ENCODE measurements at places on chromosomes 5 and 9. TPM values are rescaled to one million over a fixed set of nuclear protein-coding genes. Genes with fewer than 3 reads are reported as not detected.

DNA sequence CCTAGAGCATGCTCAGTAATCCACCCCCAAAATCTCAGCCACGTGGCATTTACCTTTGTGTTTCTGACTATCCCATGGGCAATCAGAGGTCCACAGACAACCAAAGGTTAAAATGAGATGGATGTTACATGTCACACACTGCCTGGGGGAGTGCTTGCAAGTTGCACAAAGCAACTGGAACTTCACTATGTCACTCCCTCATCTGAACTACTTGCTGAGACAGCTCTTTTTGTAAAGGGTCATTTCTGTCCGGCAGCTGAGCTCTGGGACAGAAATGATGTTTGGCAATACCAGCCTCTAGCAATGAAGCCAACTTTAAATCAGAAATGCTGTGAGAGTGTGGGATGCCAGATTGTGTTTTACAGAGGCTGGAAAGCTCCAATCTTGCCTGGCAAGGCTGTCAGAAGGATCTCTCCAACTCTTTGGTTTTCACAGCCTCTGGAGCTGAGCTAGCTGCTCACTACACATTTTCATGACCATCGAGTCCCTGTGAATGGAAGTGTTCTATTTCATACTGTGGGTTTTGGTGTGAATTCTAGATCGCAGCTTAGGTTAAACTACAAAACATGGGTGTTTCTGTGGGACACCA lies 66.3 kb upstream of the TMEM215 start:
- no peaks in the 10 kb centered on the region for H3K36me3 ChIP-seq
- H3K27me3 ChIP-seq, result no peaks in the 10 kb centered on the region
- no peak for DNase-seq
- H3K4me1 ChIP-seq, result no peaks in the 10 kb centered on the region

DNA sequence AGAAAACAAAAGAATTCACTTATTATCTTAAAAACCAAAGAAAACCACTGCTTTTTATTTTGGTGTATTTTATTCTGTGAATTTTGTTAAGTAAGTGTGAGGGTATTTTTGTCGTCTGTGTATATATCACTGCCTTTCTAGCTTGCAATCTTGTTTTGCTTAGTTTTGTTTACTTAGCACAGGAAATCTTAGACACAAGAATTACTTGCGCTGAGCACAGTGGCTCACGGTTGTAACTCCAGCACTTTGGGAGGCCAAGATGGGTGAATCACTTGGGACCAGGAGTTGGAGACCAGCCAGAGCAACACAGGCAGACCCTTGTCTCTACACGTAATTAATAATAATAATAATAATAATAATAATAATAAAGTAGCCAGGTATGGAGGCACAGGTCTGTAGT lies 230.3 kb downstream of the PAPPA start:
- no peaks in the 10 kb centered on the region for H3K36me3 ChIP-seq
- peaks cover 11% of the 10 kb centered on the region for H3K4me1 ChIP-seq
- no peaks in the 10 kb centered on the region for H3K27me3 ChIP-seq
- no peak overlapping the region for H3K4me3 ChIP-seq
- DNase-seq, result no peak
- no peak overlapping the region for H3K27ac ChIP-seq

- no peak for DNase-seq
- H3K27me3 ChIP-seq, result no peaks in the 10 kb centered on the region
- no peaks in the 10 kb centered on the region for H3K36me3 ChIP-seq
- no peak overlapping the region for H3K27ac ChIP-seq
- H3K4me3 ChIP-seq, result no peak overlapping the region
- H3K4me1 ChIP-seq, result no peaks in the 10 kb centered on the region
Measured at GRCh38 chr5:179355976-179356974, 11.0 kb upstream of the ADAMTS2 start.

- no peaks in the 10 kb centered on the region for H3K4me1 ChIP-seq
- no peak overlapping the region for H3K4me3 ChIP-seq
- no peaks in the 10 kb centered on the region for H3K36me3 ChIP-seq
Measured at GRCh38 chr9:15977438-15977837, 424.6 kb downstream of the CCDC171 start.

DNA sequence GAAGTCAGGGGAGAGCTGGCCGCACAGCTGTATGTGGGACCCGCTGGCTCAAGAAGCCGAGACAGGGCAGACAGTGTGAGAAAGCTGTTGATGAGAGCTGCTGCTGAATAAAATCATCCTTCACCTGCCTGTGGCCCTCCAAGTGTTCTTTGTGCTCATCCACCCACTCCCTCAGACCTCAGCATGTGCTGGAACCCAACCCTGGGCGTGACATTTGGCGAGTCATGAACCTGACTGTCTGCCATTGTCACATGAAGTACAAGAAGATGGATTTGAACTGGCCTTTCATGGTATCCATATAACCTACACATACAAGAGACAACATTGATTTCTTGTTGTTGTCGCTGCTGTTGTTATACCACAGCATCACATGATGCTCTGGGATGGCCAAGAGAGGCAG lies 139.7 kb upstream of the PLCXD3 start:
- H3K4me1 ChIP-seq, result no peaks in the 10 kb centered on the region
- H3K27me3 ChIP-seq, result no peaks in the 10 kb centered on the region
- no peak overlapping the region for H3K27ac ChIP-seq
- H3K4me3 ChIP-seq, result no peak overlapping the region
- no peaks in the 10 kb centered on the region for H3K36me3 ChIP-seq
- DNase-seq, result no peak

DNA sequence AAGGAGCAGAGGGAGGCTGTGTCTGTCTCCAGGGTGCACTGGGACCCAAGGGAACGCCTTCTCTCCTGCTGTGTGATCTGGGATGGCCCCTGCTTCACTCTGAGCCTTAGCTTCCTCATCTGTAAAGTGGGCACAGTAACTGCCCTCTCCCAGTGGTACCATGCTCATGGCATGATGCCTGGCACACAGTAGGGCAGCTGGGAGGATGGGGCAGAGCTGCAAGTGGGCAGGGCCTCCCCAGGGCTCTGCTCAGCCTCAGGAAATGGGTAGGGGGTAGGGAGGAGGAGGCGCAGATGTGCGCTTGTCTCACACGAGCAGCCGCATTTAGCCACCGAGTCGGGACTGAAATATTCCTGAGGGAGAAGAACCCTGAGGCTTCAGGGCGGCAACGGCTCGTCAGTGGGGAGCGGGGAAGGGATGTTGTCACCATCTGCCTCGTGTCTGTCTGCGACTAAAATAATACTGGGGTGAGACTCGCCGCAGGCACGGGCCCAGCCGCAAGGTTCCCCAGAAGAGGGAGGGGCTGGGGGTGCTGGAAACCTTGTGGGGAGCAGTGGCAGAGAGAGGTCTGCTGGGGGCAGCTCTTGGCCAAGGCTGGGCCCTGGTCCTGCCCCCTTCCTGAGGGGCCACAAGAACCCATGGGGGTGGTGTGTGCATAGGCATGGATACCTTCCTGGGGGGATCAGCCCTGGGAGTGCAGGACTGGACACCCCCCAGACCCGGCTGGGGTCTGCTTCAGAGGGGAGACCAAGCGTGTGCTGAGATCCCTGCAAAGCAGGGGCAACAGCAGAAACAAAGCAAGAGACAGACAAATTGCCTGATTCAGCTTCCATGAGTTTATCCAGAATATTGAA lies 55.2 kb upstream of the PSD2 start:
- no peak overlapping the region for H3K27ac ChIP-seq
- H3K4me3 ChIP-seq, result no peak overlapping the region
- no peaks in the 10 kb centered on the region for H3K36me3 ChIP-seq
- H3K4me1 ChIP-seq, result peaks cover 10% of the 10 kb centered on the region

GRCh38 chr9:34971146-34971811 lies 13.2 kb downstream of the PHF24 start:
- no peaks in the 10 kb centered on the region for H3K27me3 ChIP-seq
- DNase-seq, result no peak
- H3K27ac ChIP-seq, result no peak overlapping the region
- no peak overlapping the region for H3K4me3 ChIP-seq
- no peaks in the 10 kb centered on the region for H3K36me3 ChIP-seq
- H3K4me1 ChIP-seq, result no peaks in the 10 kb centered on the region

DNA sequence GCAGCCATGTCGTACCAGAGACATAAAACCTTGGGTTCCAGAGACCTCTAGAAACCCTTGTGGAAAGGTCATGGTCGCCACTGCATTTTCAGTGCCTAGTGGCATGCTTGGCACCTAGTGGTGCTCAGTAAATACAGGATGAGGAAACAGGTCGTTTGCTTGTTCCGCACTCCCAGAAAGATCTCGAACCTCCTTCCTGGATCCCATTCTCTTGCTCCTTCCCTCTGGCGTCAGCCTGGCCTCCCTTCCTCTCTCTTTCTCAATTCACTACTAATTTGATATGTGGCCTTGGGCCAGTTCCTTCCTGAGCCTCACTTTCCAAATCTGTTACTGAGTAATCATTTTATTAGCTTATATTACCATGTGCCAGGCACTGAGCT lies 4.4 kb downstream of the NDST1 start:
- DNase-seq, result no peak
- H3K4me1 ChIP-seq, result no peaks in the 10 kb centered on the region
- no peaks in the 10 kb centered on the region for H3K27me3 ChIP-seq
- no peaks in the 10 kb centered on the region for H3K36me3 ChIP-seq
- H3K27ac ChIP-seq, result no peak overlapping the region

The ACTBL2 gene
- total RNA-seq, result not detected

- H3K4me3 ChIP-seq, result peak overlapping the region; percentile 2
- no peaks in the 10 kb centered on the region for H3K36me3 ChIP-seq
- no peak for DNase-seq
- H3K4me1 ChIP-seq, result peaks cover 97% of the 10 kb centered on the region
Measured at GRCh38 chr9:38017149-38017884, 51.7 kb downstream of the SHB start.

The CD72 gene
- total RNA-seq, result 7.8 TPM

The NR6A1 gene
- total RNA-seq, result 3.1 TPM

- no peak overlapping the region for H3K4me3 ChIP-seq
- H3K36me3 ChIP-seq, result no peaks in the 10 kb centered on the region
- no peaks in the 10 kb centered on the region for H3K4me1 ChIP-seq
- H3K27ac ChIP-seq, result no peak overlapping the region
- no peaks in the 10 kb centered on the region for H3K27me3 ChIP-seq
Measured at GRCh38 chr5:33227247-33227646, 213.5 kb upstream of the TARS1 start.

DNA sequence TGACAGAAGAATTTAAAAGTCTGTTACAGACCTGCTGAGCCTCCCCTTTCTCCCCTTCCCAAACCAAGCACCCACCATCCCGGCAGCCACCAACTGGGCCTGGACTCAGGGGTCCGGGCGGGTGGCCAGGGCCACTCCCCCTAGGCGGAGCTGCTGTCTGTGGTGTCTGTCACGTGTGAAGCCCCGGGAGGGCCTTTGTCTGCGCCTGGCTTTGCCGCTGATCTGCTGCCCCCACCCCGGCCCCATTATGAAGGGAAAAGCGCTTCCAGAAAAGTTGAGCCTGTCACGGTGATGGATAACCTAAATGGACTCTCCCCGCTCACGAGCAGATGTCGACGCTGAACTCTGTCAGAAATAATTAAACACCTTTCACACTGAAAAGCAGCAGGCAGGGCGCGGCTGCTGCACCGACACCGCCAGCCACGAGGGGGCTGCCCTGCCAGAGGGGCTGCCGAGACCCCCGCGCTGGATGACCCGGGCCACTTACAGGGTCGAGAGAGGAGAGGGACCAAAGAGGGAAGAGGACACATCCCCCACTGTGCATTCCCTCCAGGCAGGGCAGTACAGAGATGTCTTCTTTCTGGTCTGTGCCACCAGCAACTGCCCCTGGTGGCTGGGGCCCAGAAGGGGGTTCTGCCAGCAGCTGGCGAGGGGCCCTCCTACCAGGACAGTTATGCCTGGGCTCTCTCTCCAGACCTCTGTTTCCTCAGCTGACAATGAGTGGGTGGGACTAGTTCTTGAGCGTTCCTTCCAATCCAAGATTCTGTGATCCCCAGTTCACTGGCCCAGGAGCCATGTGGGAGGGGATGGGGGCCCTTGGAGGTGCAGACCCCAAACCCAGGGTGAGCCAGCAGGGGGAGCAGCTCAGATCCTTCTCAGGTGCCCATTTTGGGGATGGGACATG lies 36.0 kb upstream of the BARHL1 start:
- peak; percentile 78 for DNase-seq
- no peaks in the 10 kb centered on the region for H3K36me3 ChIP-seq
- no peaks in the 10 kb centered on the region for H3K27me3 ChIP-seq
- H3K4me3 ChIP-seq, result peak overlapping the region; percentile 61

The SOX30 gene
- total RNA-seq, result not detected

GRCh38 chr5:159324986-159325385 lies 5.3 kb downstream of the IL12B start:
- no peak overlapping the region for H3K4me3 ChIP-seq
- H3K27me3 ChIP-seq, result no peaks in the 10 kb centered on the region
- H3K36me3 ChIP-seq, result no peaks in the 10 kb centered on the region

GRCh38 chr9:35903049-35903448 lies 3.0 kb upstream of the HRCT1 start:
- no peak overlapping the region for H3K4me3 ChIP-seq
- no peaks in the 10 kb centered on the region for H3K27me3 ChIP-seq
- H3K36me3 ChIP-seq, result no peaks in the 10 kb centered on the region

DNA sequence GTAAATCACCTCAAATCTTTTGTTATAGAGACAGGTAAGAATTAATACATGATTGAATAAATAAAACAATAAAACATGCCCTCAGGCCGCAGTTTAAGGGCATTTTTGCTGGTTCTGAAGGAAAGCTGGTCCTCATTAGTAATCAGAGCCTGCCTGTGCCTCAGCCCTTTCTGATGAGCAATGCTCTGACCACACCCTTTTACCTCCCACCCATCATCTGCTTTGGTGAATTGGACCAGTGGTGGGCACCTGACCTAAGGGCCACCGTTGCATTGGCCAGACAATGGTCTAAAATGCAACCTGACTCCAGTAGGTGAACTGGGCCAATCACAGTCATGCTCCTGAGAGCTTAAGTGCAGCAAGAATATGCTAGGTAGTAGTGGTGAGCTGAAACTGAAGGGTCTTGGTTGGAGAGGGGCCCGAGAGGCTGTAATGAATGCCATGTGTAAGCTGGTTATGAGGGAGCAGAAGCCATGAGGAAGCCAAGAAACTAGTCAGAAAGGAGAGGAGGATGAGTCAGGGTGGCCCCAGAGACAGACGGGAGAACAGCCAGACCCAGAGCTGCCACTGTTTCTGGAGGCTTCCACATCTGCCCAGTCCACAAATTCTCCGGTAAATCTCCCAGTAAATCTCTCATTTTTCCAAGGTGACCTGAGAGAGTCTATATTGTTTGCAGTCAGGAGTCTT lies 45.5 kb upstream of the ZSWIM6 start:
- no peaks in the 10 kb centered on the region for H3K4me1 ChIP-seq
- H3K4me3 ChIP-seq, result no peak overlapping the region
- H3K27me3 ChIP-seq, result no peaks in the 10 kb centered on the region
- H3K27ac ChIP-seq, result no peak overlapping the region
- no peak for DNase-seq

DNA sequence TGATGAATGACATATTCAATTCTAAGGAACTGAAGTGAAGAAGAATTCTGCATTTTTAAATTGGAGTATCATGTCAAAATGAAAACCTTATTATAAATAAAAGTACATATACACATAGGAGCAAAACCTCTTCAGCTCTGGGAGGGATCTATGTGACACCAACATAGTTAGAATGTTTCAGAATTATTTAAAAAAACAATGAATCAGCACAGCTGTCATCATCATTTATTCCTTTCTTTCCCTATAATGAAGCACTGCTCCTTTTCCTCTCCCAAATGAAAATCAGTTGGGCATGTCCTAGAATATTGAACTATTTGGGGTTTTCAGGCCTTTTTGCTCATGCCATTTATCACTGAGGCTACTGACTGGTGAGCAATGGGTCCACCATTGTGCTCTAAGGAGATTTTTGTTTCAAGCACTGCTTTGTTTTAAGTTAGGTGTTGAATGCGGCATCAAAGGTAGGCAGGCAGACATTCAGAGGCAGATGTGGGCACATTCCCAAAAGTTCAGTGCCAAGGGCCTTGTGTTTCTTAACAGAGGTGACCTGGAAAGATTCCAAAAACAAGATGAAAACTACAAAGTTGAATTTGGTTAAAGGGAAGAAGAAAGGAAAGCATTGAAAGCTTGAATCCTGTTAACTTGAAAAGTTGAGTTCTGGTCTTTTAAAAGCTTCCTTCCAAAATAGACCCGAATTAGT lies 126.4 kb upstream of the ADAMTSL1 start:
- DNase-seq, result no peak
- no peaks in the 10 kb centered on the region for H3K4me1 ChIP-seq
- no peaks in the 10 kb centered on the region for H3K27me3 ChIP-seq
- H3K36me3 ChIP-seq, result no peaks in the 10 kb centered on the region
- H3K4me3 ChIP-seq, result no peak overlapping the region
